ENCODE measurements at places on chromosomes 7 and 10. TPM values are rescaled to one million over a fixed set of nuclear protein-coding genes. Genes with fewer than 3 reads are reported as not detected.

LIPA gene
- total RNA-seq, result 53.1 TPM

AKAP9 gene
- total RNA-seq, result 37.7 TPM

PON3 gene
- total RNA-seq, result not detected

NYAP1 gene
- 2.5 TPM for total RNA-seq

DENND10 gene
- total RNA-seq, result 68.0 TPM

TBXAS1 gene
- total RNA-seq, result 9.0 TPM

TMEM196 gene
- total RNA-seq, result not detected

GFRA1 gene
- total RNA-seq, result 0.99 TPM

FAM20C gene
- 18.5 TPM for total RNA-seq

STEAP1 gene
- 1.5 TPM for total RNA-seq

ELOVL3 gene
- total RNA-seq, result not detected

CYP3A4 gene
- not detected for total RNA-seq

IL6 gene
- 5.7 TPM for total RNA-seq

COL26A1 gene
- not detected for total RNA-seq

CDC14C gene
- total RNA-seq, result not detected

MLXIPL gene
- not detected for total RNA-seq

THNSL1 gene
- 1.8 TPM for total RNA-seq

NEUROG3 gene
- total RNA-seq, result not detected

All from glomerular endothelial cell (primary cell).